DMS 273 treated with DMSO at 0.1 percent for 48 hours (cell line): ENCODE measurements at places on chromosomes 3 and 15.

- DNase-seq, result no peak
Observed at GRCh38 chr15:65085207-65085753, 8.7 kb downstream of the KBTBD13 start.

GRCh38 chr3:53236112-53236841 is 19.5 kb downstream of the TKT start:
- no peak for DNase-seq

DNA sequence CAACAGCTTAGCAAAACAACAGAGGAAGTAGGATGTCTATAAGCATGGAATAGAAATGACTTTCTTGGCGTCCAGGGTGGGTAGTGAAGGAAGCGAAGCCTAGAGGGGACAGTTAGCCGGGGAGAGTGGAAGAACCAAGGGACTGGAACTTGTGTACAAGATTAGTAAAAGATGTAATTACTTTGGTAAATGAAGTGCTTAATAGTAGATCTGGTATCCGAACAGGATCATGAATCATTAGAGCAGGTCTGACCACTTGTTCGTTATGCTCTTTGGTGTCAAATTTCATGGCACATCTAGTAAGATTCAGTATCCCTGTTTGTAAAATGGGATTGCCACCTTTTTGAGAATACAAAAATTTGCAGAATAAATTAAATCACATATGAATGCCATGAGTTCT is 112.5 kb upstream of the MLF1 start:
- no peak for DNase-seq

DNA sequence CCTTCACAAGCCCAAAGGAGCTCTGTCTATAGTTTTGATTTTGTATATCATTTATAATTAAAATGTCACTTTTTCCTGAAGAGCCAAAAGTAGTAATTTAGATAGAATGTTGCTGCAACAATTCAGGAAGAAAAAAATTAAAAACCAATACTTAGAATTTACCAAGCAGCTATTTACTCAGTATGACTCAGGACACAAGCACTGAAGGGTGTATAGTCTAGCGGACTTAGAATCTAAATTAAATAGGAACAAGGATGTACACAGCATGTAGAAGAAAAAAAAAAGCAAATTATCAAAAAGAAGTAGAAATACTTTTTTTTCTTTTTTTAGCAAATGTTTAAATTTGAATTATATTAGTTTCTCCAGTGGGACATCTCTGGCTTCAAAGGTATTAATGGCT is 31.6 kb downstream of the PGBD4 start:
- DNase-seq, result no peak

DNA sequence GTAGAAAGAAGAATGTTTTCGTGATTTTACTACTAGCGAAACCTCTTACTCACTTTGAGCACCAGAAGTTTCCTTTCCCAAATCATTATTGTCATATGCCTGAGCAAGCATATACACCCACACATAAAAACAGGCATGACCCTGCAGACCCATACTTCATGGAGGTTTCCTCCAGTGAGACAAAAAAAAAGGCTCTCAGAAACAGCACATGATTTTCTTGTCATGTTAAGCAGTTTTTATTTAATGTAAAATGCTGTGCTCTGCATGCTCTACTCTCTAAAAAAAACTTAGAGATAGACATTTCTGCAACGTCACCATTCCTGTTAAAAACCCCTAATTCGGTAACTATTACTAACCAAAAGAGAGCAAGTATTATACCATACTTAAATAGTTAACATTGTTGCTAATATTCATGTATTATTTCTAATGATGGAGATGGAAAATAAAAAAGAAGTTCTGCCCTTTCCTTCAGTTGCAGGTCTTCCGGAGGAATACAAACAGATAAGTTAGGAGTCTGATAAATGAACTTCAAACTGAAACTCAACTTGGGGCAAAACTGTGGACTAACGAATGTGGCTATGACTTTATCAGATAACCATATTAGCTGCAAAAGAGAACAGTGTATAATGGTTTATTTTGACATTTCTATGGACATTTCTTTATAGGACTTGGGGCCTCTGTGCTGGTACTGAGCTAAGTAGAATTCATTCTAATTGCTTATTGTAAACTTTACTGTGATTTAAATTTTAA is 15.9 kb downstream of the CD200R1 start:
- no peak for DNase-seq

DNA sequence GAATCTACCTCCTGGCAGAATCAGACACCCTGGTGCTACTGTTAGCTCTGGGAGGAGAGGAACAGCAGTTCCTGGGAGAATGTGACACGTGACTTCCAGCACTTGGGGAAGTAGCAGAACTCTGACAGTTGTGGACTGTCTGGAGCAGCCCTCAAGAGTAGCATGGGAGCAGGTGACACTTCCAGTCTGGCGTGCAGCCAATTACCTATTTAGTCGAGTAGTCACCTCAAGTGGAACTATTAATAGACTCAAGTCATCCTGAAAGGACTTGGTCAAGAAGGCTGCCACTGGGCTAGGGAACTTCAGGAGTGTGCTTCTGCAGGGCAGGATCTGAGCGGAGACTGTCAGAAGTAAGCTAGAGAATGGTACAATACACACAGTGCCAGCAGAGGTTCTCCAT is 62.3 kb downstream of the MTHFS start:
- no peak for DNase-seq

DNA sequence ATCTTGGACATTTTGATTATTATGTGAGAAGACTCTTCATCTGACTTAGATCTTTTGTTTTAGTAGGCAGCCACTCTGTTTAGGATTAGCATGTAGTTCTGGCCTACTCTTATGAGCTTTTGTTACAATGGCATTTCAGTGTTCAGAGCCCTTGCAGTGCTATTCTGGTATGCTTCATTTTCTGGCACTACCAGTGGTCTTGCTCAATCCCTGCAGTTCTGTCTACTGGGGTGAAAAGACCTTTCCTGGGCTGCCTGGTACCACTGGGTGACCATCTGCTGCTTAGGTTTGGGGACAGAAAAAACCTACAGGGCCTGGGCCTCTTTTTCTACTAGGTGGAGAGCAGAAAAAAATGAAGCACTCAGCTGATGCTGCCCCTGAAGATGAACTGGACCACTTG is 42.5 kb downstream of the IL16 start:
- DNase-seq, result no peak

DNA sequence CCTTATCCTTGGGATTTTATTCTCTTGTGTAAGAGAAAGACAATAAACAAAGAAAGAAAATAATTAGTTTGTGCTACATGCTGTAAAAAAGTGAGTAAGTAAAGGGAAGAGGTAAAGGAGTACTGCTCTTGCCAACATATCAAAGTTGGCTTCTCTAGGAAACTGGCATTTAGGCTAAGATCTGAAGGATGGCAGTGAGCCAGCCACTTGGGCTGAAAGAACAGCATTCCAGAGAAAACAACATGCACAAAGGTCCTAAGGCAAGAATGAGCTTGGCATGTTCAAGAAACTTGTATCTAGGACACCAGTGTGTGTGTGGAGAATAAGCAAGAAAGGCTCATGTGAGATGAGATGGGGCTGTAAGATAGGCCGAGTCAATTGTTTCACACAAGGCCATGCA is 245.5 kb upstream of the MANF start:
- no peak for DNase-seq
